ENCODE measurements at places on chromosomes 3 and 15.

- no peak for DNase-seq
Measured at GRCh38 chr15:47213883-47214282, 503.4 kb upstream of the SEMA6D start.

DNA sequence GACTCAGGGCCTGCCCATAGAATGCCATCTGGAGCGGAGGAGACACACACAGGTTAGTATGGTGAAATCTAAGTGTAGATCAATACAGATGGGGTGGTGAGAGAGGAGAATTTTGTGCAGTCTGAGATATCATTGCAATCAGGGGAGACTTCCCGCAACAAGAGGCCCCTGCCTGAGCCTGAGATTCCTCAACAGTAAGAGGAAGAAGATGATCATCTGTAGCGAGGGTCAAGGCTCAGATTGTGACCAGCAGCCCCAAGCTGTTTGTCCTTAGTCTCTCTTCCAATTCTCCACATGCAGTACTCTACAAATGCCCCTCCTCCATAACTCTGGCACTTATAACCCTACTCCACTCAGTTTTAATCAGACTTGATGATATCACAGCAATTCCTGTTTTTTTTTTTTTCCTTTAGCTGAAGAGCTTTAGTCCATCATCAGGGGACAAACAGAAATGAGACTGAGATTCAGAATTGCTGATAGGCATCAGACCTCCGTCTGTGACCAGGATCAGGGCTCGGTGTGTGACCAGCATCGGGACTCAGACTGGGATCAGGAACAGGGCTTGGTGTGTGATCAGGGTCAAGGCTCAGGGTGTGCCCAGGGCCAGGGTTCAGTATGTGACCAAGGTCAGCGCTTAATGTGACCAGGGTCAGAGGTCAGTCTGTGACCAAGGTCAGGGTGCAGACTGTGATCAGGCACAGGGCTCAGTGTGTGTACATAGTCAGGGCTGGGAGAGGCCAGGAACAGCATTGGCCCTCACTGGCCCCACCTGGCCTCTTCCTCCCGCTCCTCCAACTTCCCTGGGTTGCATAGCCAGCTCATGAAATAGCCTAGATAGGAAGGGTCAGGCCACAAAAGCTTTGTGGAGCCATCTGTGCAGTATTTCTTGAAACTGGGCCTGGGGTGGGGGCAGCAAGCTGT lies 14.1 kb downstream of the LOXL1 start:
- DNase-seq = no peak

GRCh38 chr3:134018406-134018805 lies 11.3 kb downstream of the SLCO2A1 start:
- no peak for DNase-seq

DNA sequence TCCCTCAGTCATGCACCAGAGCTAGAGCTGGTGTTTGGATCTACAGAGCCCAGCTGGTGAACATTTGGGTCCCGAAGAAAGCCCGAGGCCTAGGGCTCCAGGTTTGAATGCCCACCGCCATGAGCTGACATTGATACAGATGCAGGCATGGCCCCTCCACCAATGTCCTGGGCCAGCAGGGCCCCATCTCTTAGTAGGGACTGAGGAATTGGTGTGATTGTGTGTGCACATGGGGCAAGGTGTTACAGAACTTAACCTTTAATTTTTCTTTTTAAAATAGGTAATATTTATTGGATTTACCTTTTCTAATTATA lies 11.0 kb downstream of the PODXL2 start:
- DNase-seq = no peak

GRCh38 chr15:74294010-74294409 lies 57.9 kb downstream of the CCDC33 start:
- DNase-seq = no peak

GRCh38 chr15:52208306-52208946 lies 17.2 kb upstream of the GNB5 start:
- DNase-seq = peak; percentile 26

DNA sequence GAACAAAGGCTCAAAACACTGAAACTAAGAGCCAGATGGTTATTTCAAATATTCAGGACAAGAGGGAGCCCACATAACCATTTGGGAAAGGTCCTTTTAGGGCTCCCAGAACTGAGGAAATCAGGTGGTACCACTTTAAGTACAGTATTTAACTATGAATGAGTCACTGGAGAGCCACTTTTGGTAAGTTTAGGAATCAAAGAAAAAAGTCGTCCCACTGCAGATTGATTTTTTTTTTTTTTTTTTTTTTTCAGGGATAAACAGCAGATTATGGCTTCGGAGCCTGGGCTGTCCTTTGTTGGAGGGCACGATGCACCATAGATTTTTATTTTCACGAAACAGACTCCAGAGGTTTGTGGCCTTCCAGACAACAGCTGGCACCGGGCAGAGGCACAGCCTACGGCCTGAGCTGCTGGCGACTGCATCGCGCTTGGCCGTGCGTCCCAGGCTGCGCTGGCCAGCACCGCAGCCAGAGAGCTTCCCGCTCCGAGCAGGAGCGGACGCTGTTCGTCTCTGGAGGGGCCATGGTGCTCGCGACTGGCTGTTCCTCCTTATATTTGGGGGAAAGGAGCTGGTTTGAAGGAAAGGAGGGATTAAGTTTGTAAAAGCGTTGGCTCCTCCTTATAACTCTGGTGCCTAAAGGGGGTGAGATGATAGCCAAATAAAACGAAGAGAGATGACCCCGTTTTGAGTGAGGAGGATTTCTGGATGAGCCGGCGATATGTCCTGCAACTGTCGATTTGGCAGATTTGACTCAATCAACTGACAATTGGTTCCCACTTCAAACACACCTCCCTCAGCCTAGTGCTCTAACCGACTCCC lies 152.9 kb upstream of the GOLIM4 start:
- DNase-seq = peak; percentile 56

DNA sequence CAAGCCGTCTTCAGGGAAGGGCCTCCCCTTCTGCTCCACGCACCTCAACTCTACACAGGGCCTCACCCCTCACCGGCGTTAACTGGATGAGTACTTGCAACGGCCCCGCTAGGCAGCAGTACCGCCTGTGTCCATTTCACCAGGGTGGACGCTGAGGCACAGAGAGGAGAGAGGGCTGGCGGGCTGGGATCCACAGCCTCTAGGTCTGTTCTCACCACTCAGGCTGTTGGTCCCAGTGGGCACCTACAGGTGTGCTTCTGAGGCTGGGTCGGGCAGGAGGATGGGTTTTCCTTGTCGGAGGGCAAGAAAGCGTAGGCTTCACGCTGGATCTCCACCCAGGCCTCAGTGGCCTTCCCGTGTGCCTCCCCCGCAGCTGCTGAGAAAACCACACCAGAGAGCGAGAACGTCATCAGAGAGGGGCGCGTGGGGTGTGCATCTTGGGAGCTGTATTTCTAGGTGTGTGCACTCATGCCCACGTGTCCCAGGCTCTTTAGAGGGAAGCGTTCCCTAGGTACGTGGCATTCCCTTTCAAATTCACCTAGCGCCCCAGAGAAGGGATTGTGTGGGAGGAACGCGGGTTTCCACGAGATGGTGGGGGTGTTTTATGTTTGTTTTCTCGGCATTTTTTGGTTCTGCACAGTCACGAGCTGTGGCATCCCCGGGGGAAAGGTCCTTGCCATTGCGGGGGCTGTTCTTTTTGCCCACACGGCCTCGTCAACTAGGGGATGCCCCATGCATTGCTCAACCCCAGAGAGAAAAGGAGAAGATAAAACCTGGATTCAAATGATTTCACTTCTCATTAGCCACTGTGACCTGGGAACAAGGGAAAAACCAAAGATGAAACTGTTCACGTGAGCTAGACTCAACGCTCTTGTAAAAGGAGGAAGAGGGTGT lies 67.7 kb downstream of the MGLL start:
- DNase-seq = no peak

DNA sequence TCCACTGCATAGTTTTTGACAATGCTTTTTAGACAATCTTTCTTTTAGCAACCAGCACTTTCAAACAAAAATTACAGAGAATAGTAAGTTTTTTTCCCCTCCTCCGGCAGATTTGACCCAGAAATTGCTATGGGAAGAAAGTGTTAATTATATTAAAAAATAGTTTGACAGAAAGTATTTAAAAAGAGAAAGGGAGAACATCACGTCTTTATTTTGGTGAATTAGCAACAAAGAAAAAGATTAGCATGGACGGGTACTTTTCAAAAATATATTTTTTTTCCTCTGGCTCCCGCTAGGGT lies 831 bp upstream of the KAT2B start:
- DNase-seq = no peak

DNA sequence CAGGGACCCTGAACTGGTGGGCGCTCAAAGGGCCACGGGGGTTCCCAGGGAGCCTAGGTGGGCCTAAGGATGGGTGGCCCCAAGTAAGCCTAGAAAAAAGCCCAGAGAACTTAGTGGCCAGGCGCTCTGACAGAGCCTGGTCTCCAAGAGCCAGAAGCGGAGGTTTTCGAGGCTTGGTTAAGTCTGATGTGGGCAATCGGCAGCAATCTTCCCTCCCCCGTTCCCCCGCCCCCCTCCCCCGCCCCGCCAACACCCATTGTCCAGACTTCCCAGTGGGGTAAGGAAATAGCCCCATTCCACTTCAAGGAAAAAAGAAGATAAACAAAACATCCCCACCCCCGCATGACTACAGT lies 6.7 kb downstream of the EOMES start:
- no peak for DNase-seq

DNA sequence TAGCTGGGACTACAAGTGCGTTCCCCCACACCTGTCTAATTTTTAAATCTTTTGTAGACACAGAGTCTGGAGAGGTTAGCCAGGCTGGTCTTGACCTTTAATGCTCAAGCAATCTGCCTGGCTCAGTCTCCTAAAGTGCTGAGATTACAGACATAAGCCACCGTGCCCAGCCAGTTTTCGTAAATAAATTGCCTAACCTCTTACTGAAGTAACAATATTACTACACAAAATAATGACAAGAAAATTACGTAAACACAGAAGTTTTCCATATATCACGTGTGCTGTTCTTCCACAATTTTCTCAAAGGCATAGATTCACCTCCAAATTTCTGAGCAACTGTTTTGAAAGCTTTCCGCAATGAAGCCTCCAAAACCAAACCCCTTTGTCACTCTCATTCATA lies 58.1 kb upstream of the PROK2 start:
- DNase-seq = no peak

- DNase-seq = no peak
Measured at GRCh38 chr3:134055661-134056060, 25.9 kb upstream of the SLCO2A1 start.

DNA sequence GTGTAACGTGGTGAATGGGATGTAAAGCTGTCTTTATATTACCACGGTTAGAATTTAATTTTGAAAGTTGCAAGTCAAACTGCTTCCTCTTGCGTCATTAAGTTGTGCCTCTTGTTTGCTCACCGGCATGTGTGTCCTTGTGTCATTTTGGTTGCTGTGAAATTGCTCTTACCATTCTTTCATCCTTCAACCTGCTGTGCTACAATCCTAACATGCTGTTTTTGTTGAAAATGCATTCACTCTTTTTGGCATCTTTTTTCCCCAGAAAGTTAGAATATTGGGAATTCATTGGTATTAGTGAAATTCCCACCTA lies 164.7 kb downstream of the PGPEP1L start:
- DNase-seq = no peak

- DNase-seq = no peak
Measured at GRCh38 chr3:40304352-40304751, 5.2 kb upstream of the EIF1B start.

- peak; percentile 17 for DNase-seq
Measured at GRCh38 chr15:87145696-87146095, 1066.0 kb downstream of the AGBL1 start.

DNA sequence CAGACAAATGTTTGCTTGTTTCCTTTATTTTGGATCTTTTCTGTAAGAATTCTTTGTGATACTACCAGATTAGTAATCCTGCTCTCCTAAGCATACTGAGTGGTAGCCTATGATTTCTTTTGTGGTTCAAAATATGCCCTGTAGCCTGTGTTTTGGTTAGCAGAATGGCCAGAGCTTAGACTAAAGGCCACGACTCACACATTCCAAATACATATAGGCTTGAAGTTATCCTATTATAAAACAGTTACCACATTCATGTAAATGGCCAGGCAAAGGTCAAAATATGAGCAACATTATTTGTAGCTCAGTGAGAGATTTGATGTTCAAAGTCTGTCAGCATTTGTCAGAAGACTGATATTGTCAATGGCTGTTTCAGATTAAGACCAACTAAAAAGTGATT lies 84.5 kb downstream of the MITF start:
- DNase-seq = peak; percentile 12

DNA sequence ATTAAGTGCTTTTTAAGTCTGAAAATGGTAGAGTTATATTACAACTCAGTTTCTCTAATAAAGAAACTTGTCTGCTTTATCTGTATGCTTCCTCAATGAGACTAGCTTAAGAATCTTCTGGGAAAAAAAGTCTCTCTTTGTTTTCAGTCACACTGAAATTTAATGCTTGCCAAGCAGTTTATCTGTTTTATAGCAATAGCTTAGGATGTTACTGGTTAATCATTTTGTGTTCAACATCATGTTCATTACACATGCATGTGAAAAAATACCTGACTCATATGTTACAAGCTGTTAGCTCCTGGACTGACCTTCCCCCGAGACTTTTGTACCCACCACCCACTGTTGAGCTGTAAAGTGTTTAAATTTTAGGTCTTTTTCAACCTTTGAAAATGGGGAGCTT lies 706.2 kb upstream of the CBLB start:
- no peak for DNase-seq

DNA sequence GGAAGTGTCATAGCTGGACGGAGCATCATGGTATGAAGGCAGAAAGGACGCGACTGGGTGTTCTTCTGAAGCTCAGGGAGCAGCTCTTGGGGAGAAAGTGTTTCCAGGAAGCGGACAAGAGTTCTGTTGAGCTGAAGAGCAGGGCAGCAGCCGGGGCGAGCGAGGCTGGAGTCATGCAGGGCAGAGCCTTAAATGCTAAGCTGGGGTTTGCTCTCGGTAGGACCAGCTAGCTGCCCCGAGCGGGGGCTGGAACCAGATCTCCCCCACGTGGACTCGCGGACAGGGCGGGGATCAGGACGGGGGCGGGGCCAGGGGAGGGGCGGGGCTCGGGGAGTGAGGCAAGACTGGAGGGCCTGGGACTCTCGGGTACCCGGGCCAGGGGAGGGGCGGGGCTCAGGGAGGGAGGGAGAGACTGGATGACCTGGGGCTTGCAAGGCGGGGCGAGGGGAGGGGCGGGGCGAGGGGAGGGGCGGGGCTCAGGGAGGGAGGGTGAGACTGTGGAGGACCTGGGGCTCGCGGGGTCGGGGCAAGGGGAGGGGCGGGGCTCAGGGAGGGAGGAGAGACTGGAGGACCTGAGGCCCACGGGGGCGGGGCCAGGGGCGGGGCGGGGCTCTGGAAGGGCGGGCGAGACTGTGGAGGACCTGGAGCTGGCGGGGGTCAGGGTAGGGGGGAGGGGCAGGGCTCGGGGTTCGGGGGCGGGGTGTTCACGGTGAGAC lies 461 bp upstream of the FAH start:
- DNase-seq = peak; percentile 82

DNA sequence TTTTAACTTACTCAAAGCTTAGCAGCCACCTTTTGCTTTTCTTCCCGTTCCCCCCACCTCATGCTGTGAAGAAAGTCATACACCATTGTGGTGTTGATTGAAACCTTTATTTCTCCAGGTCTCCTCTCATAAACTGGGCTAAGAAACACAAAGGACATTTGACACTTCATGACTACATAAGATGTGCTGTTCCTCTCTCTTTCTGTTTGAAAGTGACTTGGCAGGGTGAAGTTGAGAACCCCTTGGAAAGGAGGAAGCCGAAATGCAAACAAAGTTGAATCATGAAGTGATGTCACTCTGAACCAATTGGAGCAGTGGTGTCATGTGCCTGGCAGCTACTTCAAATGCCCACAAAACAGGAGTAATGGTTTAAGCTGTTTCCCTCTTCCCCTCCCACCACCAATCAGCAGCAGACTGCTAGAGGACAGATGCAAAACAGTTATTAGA lies 174.7 kb downstream of the IGF1R start:
- peak; percentile 90 for DNase-seq
